ENCODE measurements at places on chromosomes 2 and 18.

DNA sequence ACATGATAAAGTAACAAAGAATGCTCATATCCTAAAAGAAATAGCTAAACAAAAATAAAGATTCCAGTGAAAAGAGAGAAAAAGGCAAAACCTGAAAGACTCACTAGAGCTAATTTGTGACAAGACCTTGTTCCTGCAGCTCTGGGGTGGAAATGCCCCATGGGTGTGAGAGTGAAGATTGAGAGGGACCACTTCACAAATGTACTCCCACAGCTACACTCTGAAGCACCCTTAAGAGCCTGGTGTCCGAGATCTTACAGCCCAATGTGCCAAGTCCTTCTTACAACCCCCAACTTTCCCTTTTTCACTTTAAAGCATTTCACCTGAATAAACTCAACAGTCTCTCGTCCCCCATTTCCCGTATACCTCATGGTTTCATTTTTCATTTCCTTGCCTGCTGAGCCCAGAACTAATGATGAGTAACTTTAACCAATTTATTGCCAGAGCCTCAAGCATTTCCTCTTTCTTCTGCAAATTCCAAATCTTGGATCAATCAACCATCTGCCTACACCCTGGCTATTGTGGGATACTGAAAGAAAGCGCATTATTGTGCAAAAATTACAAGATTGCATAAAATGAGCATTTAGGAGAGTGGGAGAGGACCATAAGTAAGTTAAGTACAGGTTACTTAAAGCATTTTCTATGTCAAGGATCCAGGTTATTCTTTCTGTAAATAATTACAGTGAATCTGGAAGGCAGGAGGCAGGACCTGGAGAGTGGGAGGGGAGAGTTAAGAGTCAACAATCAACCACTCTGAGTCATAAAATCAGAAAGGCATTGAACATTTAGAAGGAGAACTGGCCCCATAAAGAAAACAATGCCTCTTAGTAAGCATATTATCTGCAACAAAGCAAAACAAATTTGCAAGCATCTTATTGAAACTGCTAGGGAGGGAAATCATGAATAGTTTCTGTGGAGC is 804.4 kb upstream of the CELF4 start:
- DNase-seq: no peak

DNA sequence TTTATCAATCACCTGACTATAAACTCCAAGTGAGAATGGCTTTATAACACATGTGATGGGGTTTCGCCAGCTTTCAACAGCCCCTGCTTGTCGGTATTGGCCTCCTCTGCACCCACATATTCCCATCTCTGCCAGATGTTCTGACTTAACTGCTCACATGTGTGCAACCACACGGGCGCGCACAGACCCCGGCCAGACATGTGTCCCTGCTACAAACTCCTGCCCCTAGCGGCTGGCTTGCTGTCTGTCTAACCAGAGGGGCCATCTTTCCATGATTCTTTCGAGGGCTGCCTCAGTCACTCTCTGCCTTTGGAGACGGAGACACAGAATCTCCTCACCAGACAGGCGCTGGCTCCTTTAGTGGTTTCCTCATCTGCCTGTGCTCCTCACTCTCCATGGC is 15.3 kb downstream of the STON1 start:
- no peak for DNase-seq

DNA sequence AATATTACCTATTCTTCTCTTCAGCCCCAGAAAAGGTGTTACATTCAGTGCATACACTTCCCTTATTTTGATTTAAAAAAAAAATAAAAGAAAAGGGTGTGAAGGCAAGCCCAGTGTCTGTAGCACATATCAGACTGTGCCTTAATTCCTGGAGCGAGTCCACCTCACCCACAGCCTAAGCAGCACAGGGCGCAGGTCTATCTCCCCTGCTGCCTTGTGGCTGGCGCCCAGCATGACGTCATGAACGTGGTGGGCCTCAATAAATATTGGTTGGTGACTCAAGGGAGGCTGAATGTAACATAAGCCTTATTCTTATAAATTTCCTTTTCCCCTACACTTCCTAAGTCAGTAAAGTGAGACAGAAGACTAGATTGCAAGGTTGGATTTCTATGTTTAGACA is 26.4 kb downstream of the ST3GAL5 start:
- DNase-seq: no peak

DNA sequence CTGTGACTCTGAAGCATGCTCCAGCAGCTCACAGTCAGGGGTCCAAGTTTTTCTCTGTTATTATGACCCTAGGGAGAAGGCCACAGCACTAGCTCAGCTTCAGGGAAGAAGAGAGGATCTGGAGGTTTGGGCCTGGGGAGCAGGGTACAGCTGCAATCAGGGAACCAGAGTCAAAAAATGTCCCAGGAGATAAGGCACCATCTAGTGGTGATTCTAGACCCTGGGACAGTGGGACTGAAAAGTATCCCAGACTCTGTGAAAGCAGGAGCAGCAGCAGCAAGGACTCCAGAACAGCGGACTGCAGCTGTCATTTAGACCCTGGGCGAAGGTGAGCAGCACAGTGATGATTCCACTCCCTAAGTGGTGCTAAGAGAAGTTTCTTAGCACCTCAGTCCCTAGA is 278.4 kb upstream of the DDX18 start:
- no peak for DNase-seq

DNA sequence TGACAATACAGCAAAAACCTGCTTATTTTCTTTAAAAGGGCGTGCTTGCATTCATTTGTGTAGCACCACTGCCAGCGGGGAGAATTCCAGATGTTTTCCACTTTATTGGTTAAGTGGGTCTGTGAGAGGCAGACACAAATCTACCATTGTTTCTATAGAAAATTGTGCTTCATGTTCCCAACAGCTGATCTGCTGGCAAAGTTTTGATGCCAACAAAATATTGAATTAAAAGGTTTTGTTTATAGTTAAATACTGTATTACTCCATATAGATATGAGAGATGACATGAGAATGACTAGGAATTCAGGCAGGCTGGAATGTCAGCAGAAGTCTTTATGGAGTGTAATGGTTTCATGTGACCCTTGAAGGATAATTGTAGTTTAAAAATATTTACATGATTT is 182.7 kb downstream of the MC4R start:
- no peak for DNase-seq

DNA sequence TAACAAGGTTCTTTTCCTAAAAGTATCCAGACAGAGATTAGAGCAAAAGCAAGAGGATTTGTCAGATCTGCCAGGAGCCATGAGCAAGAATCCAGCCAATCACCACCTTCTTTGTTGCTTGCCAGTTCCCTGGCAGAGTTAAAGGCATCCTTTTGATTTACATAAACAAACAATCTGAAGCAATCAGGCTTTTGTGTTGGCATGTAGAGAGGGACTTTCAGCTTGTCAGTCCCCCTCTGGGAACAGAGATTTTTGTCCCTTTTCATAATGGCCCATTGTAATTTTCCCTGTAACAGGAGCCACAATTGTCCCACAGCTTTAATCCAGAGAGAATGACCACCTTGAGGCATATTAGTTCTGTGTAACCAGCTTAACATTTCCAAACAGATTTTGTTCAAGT is at the start of gene ERMN:
Gene ERMN (minus strand): TSS at position 39 of the 400 bp plus-strand sequence. CDS start 182 bp downstream, outside the sequence.
- no peak for DNase-seq

DNA sequence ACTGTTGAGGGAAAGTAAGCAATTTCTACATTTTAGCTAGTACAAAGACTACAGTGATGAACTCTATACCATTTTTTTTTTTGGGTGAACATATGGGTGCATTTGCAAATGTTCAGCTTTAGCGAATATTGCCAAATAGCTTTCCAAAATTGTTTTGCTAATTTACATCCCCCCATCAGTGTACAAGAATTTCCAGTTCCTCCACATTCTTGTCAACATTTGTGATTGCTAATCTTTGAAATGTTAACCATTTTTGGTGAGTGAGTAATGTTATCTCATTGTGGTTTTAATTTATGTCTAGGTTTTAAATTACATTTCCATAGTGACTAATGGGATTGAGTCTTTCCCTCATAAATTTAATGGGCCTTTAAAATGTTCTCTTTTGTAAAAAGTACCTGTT is 16.4 kb upstream of the CNRIP1 start:
- no peak for DNase-seq

GRCh38 chr2:72109291-72109690 is 38.4 kb downstream of the CYP26B1 start:
- no peak for DNase-seq

- DNase-seq: no peak
Observed at GRCh38 chr2:71467180-71467815, 13.9 kb downstream of the DYSF start.

DNA sequence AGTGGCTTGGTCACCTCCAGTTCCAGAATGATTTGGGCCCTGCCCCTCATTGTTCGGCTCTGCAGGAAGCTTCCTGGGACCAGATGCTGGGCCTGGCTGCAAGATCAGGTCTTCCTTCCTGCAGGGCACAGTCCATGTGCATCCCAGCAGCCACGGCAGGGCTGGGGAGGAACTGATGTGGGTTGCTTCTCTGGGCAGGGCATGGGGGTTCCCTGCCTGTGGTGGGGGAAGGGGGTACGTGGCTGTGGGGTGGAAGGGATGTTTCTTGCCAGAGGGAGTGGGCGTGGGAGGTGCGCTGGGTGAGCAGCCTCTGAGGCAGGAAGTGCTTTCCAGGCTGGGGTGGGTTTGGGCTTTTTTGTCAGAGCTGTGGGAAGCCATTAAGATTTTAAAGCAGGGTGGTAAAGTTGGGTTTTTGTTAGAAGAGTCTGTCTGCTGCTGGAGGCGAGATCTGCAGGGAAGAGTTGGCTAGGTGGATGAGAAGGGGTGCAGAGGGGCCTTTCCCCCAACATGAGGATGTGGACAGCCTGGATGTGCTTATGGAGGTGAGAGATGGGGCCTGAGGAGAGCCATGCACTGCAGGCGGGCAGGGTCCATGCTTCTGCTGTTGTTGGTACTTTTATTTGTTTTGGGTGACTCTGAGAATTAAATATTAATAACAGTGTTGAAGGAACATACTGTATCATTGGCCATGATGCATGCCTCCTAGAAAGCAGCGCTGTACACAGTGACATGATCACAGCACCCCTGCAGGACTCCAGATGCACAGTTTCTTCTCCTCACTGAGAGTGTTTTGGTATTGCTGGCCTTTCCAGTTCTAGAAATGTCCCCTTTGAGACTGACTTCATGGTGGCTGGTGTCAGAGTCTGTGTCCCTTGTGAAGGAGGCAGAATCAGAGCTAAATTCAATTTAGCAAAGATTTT is 45.3 kb downstream of the DGKD start:
- no peak for DNase-seq

DNA sequence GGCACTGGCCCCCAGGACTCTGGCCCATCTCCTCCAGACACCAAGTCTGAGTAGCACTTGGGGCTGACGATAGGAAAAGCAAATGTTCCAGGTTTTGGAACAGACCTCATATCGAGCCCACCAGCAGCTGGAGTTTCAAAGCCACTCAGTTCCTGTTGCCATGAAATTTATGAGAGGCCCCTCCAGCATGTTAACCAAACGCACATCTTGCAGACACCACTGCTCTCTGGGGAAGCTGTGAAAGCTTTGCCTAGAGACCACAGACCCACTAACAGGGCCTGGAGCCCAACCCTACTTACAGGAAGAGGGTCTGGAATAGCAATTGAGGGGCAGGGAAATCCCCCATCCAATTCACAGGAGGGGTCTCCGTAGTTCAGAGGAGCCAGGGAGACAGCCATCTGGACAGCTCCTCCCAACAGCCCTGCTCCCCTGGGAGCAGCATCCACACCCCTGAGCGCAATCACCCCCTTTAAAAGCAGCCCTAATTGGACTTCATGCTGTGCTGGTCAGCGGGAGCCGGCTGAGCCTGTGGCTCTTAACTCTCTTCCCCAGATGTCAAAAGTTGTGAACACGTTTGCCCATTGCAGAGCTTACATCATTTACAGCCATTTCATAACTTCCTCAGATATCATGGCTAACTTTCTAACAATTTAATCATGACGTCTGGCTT is 81.3 kb downstream of the TGFA start:
- DNase-seq: no peak

DNA sequence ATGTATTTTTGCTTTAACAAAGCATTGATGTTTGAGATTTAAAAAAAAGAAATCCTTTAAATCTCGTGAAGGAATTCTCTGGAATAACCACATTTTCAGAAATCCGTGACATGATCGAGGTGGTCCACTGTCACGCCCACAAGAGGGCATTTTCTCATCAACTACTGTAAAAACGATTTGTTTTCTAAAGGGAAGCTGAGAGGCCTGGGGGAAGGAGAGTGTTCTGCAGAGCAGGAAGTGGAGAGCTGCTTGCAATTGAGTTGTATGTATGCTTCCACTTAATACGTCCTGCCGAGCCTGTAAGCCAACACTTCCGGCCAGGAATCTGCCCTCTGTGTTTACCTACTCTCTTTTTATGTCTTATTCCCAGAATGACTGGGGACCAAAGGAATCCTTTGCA is 19.4 kb downstream of the KLHL29 start:
- no peak for DNase-seq

- DNase-seq: no peak
Observed at GRCh38 chr18:22330508-22330907, 87.2 kb downstream of the CTAGE1 start.

Measured in stimulated activated CD4-positive, alpha-beta T cell treated with anti-CD3 and anti-CD28 coated beads, TNF-alpha, amount 100 ng/mL, for 24 hours (primary cell).